Stomach (tissue), 19 donors: ENCODE measurements at places on chromosomes 16 and 17. TPM values are rescaled to one million over a fixed set of nuclear protein-coding genes. Genes with fewer than 3 reads are reported as not detected.

DNA sequence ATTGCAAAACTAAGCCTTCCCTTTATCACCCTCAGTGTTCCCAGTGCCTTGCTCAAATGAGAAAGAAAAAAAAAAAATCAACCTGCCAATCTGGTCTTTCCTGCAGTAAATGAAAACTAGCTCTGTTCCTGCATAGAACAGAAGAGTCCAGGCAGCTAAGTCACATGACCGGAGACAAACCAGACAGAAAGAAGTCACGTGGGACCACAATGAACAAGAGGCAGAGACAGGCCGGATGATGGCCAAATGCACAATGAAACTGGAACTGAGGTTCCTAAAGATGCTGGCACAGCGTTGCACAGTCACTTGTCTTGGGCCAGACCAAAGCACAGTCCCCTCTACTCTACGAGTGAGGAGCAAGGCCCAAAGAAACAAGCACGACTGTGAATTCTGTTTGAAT is 172.5 kb downstream of the GRIN2A start:
- peak; percentile 8 for DNase-seq
- H3K27me3 ChIP-seq, result peaks cover 5% of the 10 kb centered on the region
- no peaks in the 10 kb centered on the region for H3K36me3 ChIP-seq
- no peak overlapping the region for H3K4me3 ChIP-seq
- no peaks in the 10 kb centered on the region for H3K4me1 ChIP-seq

FBXW10 gene
- total RNA-seq, result not detected

DNA sequence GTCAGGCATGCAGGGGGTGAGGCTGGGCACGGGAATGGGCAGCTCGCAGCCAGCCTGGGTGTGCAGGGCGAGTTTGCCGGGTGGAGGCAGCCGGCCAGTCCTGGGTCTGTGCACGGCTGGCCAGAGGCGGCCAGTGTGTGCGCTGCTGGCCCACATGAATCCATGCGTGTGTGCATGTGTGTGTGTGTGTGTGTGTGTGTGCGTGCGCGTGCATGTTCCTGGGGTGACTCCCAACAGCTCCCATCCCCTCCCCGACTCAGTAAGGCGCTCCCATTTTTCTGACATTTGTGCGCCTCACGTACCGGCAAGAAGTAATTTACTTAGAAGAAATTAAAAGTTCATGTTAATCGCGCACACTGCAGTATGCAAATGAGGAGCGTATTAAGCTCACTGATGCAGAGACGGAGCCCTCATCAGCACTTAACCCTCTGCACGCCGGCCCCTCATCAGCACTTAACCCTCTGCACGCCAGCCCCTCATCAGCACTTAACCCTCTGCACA is 55.4 kb upstream of the ACSF3 start:
- H3K36me3 ChIP-seq, result no peaks in the 10 kb centered on the region
- DNase-seq, result no peak
- H3K4me3 ChIP-seq, result no peak overlapping the region
- no peaks in the 10 kb centered on the region for H3K4me1 ChIP-seq
- H3K27me3 ChIP-seq, result peaks cover 50% of the 10 kb centered on the region

USP22 gene
- 161 TPM for total RNA-seq

IL21R gene
- total RNA-seq, result not detected

- H3K36me3 ChIP-seq, result no peaks in the 10 kb centered on the region
- H3K4me1 ChIP-seq, result peaks cover 7% of the 10 kb centered on the region
- H3K27ac ChIP-seq, result no peak overlapping the region
- DNase-seq, result peak; percentile 51
These were observed 20.7 kb upstream of the BCAR1 start for GRCh38 chr16:75272097-75272551.

DNA sequence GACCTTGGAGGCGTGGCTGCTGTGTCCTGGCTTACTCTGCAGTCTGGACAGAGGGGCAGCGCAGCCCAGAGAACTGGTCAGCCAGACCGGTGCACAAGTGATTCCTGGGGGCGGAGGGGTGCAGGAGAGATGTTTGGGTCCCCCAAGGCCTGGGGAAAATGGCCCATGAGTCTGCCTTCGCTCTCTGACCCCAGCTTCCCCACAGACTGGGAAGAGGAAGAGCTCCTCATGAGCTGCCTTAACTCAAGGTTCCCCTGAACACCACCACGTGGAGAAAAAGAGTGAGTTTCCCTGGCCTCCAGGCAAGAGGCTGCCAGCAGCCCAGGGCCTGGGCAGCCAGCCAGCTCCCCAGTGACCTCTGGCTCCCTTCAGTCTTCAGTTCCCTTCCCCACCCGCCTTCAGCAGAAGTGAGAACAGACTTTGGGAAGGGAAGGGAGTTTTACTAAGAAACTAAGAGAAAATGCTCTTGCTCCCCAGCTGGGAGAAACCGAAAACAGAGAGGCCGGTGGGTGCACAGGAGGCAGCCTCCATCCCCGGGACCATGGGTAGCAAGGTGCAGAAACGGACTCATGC is 2.0 kb upstream of the C17orf99 start:
- H3K27me3 ChIP-seq, result no peaks in the 10 kb centered on the region
- peak overlapping the region; percentile 75 for H3K27ac ChIP-seq
- H3K4me3 ChIP-seq, result no peak overlapping the region
- no peaks in the 10 kb centered on the region for H3K36me3 ChIP-seq
- H3K4me1 ChIP-seq, result peaks cover 45% of the 10 kb centered on the region
- peak; percentile 94 for DNase-seq

- H3K36me3 ChIP-seq, result no peaks in the 10 kb centered on the region
- H3K4me1 ChIP-seq, result peaks cover 5% of the 10 kb centered on the region
- H3K27ac ChIP-seq, result no peak overlapping the region
- no peak for DNase-seq
- H3K27me3 ChIP-seq, result no peaks in the 10 kb centered on the region
These were observed 18.8 kb upstream of the TMEM220 start for GRCh38 chr17:10748531-10749181.

- DNase-seq, result no peak
- no peaks in the 10 kb centered on the region for H3K36me3 ChIP-seq
- H3K27ac ChIP-seq, result no peak overlapping the region
- H3K27me3 ChIP-seq, result no peaks in the 10 kb centered on the region
- peaks cover 53% of the 10 kb centered on the region for H3K4me1 ChIP-seq
These were observed 36.1 kb downstream of the GPATCH8 start for GRCh38 chr17:44467108-44467507.

HOXB9 gene
- total RNA-seq, result 11.3 TPM
